Left lobe of liver (tissue), 2 donors: ENCODE measurements at places on chromosomes 5 and 9.

- no peak for DNase-seq
Measured at GRCh38 chr5:137594717-137595116, 95.6 kb upstream of the SPOCK1 start.

- DNase-seq, result no peak
Measured at GRCh38 chr5:172458976-172459782, 4.9 kb upstream of the SH3PXD2B start.

- no peak for DNase-seq
Measured at GRCh38 chr5:142143878-142144277, 35.3 kb downstream of the NDFIP1 start.

GRCh38 chr5:30878746-30879145 is 314.7 kb upstream of the CDH6 start:
- DNase-seq, result no peak

DNA sequence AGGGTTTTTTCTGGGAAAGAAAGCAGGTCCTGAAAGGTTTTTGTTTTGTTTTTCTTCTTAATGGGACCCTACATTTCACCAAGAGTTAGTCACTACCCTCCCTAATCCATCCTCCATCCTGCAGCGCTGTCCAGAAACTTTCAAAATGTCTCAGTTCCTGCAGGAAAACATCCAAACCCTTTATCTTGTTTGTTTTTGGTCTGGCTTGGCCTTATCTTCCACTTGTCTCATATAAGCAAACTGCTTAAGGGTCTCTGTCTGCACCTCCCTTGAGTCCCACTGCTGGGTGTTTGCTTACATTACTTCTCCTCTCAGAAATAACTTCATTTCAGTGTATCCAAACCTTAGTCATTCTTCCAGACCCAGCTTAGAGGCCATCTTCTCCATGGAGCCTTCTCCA is 11.0 kb upstream of the TRAF1 start:
- DNase-seq, result no peak
